ENCODE measurements at places on chromosomes 7 and 10.

- DNase-seq = no peak
These were observed 401.9 kb upstream of the MKI67 start for GRCh38 chr10:128528167-128528566.

- DNase-seq = no peak
These were observed 3.7 kb upstream of the UTF1 start for GRCh38 chr10:133226251-133226808.

GRCh38 chr7:71266912-71267311 lies 135.0 kb downstream of the GALNT17 start:
- DNase-seq = no peak

DNA sequence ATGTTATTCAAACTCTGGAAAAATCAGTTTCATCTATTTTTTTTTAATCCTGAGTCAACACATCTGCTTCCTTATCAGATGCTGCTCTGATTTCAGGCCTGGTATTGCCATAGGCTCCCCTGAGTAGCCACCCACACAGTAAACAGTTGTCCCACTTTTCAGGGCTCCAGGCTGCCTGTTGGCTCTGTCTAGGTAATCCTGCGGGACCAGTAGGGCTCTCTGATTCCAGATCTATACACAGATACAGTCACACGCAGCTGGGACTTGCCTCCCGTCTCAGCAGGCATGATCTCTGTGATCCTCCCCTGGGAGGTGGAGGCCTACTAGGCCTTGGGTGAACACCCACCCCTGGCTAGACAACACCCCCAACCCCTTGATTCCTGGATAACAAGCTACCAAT lies 206.1 kb downstream of the CREB5 start:
- DNase-seq = no peak

DNA sequence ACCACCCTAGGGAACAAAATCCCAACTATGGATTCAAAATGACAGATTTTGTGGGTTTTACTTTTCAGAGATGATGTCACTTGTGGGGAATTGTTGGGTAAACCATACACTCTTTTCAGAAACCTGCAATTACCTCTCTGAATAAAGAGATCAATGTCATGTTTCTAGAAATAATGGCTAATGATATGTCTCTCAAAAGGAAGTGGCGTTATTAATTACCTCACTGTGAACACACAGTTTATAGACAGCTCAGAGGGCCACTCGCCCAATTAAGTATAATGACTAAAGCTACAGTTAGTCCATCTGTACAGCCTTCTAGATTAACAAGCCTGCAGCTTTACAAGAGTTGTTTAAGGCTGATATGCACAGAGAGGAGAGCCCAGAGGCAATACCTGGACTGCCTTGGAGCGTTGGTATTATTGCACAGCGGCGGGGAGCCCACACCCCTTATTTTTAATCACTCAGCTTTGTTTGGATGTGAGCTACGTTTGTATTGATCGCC lies 79.5 kb downstream of the RAB11FIP2 start:
- DNase-seq = no peak

GRCh38 chr10:10985361-10985760 lies 32.3 kb upstream of the CELF2 start:
- DNase-seq = no peak

DNA sequence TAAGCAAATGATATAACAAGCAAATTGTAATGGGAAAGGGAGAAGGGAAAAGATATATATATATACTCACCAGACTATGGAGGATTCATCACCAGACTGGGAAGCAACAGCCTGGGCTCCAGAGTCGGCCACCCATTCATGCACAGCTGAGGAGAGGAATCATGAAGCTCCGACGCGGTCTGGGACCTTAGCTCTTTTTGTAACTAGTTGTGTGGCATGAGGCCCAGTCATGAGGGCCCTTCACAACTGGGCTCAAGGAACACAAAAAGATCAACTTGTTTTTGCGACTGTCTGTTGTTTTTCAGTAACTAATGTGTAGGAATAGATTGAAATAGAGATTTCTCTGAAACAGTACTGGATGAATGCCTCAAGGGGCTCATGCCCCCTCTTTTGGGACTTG lies 911.2 kb downstream of the TYW1 start:
- DNase-seq = no peak

DNA sequence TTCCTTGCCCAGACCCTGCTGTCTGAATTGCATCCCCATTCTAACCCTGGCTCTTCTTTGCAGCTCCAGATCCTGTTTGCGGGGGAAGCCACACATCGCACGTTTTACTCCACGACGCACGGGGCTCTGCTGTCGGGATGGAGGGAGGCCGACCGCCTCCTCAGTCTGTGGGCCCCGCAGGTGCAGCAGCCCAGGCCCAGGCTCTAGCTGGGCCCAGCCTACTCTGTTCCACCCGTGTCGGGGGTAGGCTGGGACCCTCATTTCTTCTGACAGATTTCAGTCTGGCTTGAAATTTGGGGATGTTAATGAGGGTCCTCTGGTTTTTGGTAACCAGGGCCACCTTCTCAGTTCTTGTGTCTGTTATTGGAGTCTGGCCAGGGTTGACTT lies 2.7 kb upstream of the MTG1 start:
- no peak for DNase-seq

DNA sequence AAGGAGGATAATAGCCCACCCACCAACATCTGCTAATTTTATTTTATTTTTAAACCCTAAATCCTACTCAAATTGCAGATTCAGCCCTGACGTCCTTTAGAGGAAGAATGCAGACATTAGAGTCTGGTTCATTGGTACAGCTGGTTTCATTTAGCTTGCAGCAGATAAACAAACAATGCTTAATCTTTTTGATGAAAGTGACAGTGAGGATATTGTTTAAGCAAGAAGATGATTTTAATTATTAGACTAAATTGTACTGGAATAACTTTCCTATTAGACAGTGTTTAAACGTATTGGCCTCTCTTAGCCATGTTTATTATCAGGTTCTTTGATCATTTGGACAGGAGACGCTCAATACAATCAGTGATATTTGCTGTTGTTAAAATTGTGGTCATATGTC lies 164.8 kb downstream of the CDK14 start:
- DNase-seq = no peak

DNA sequence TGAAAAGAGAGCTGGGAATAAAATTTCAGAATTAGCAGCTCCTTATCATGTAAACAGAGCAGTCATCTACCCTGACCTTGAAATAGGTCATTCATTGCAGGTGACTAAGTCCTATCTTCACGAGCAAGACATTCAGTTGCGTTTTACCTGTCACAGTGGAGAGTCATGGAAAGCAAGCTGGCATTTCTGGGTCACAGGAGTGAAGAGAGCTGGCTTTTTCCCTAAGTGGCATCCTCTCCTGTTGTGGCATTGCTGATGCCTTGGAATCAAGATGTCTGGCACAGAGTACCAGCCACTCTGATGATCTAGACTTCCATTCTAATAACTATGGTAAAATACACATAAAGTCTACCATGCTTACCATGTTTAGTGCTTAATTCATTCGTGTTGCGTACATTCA lies 70.8 kb downstream of the SCRN1 start:
- DNase-seq = no peak

GRCh38 chr10:8187171-8187666 lies 132.7 kb downstream of the GATA3 start:
- no peak for DNase-seq

Data from H54 (cell line).